ENCODE measurements at places on chromosomes 4 and X.
A peak's percentile ranks its signal among the peaks of the same experiment; 100 is the strongest.

- no peak for DNase-seq
Measured at GRCh38 chr4:63493265-63493664, 916.0 kb downstream of the TECRL start.

GRCh38 chrX:102712981-102713625 lies 855 bp downstream of the GPRASP2 start:
- DNase-seq: no peak

GRCh38 chrX:17465201-17465600 lies 90.2 kb downstream of the NHS start:
- no peak for DNase-seq

- DNase-seq: no peak
Measured at GRCh38 chrX:77298790-77299189, 148.4 kb upstream of the FGF16 start.

DNA sequence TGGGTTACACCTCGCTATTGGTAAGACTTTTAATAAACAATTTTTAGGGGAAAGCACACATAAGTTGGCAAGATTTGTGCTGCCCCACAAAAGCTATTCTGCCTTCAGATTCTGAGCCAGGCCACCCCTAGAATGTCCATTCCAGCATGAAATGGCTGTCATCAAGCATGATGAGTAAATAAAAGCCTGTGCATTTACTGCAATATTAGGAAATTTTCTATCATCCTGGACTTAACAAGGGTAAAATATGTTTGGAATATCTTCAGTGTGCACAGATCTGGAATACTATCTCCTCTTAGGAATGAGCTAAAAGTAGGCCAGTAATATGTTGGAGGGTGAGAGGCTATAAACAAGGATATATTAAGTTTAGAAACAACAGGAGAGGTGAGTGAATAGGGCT lies 510.9 kb downstream of the ANKRD50 start:
- DNase-seq: no peak

GRCh38 chr4:71765350-71765749 lies 18.5 kb downstream of the GC start:
- no peak for DNase-seq

DNA sequence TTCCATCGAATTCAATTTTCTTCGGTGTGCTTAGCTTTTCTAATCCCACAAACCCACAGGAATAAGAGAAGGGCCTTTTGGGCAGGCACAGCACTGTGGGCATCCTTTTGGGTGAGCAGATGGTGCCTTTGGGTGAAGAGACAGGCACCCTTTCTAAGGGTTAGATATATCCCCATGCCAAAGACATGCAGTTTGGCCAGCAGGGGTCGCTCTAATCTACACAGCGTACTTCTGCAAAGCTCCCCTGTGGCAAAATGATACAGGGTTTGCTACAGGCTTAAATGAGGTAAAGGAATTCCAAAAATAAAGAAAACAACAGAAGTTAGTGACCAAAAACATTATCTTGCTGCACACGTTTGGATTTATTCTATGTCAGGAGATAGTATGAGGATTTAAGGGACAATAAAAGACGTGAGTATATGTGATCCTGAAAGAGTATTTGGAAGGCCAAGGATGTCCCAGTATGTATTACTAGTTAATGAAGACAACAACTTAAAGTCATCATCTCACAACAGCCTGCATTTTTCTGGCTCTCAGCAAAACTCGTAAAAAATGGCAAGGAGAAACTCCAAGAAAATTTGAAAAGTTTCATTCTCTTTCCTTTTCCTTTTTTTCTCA lies 49.5 kb downstream of the PHEX start:
- DNase-seq: peak; percentile 40

GRCh38 chr4:141133999-141134995 lies 1.0 kb upstream of the RNF150 start:
- DNase-seq: no peak

GRCh38 chrX:132990835-132991234 lies 32.4 kb upstream of the HS6ST2 start:
- DNase-seq: no peak

GRCh38 chr4:30386266-30386895 lies 333.8 kb upstream of the PCDH7 start:
- DNase-seq: no peak

GRCh38 chr4:176163041-176163440 lies 32.3 kb downstream of the SPATA4 start:
- no peak for DNase-seq

- no peak for DNase-seq
Measured at GRCh38 chr4:114146947-114147618, 167.6 kb upstream of the ARSJ start.

DNA sequence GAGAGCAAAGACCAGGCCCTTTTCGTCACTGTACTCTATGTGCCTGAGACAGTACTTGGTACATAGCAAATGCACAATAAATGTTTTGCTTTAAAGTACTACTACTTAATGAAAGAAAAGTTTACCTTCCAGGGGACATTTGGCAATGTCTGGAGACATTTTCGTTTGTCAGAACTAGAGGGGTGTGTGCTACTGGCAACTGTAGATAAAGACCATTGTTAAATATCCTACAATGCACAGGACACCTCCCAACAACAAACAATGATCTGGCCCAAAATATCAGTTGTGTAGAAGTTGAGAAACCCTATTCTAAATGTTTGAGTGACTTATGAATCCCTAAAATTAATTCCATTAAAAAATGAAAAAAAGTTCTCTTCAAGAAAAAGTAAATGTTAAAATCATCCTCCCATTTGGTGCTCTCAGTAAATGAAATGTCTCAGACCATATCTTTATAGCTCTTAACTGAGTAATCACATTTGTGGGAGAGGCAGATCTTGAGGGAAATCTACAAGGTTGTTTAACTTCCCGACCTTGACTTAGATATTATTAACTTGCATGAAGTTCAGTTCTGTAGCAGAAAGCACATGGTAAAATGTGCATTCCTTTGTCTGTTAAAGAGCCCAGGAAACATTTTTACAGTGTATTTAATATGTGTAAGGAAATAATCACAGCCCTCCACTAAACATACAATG lies 18.5 kb downstream of the EGFL6 start:
- DNase-seq: no peak

- no peak for DNase-seq
Measured at GRCh38 chr4:910366-911091, 21.6 kb downstream of the GAK start.
